ENCODE measurements at places on chromosomes 16 and 17.
A peak's percentile ranks its signal among the peaks of the same experiment; 100 is the strongest.

GRCh38 chr17:47989700-47990099, 18.8 kb downstream of the CDK5RAP3 start:
- DNase-seq, result no peak

- no peak for DNase-seq
Measured at GRCh38 chr17:2932946-2933345, 130.5 kb downstream of the OR1D5 start.

GRCh38 chr16:9670033-9670432, 512.2 kb downstream of the GRIN2A start:
- DNase-seq, result no peak

DNA sequence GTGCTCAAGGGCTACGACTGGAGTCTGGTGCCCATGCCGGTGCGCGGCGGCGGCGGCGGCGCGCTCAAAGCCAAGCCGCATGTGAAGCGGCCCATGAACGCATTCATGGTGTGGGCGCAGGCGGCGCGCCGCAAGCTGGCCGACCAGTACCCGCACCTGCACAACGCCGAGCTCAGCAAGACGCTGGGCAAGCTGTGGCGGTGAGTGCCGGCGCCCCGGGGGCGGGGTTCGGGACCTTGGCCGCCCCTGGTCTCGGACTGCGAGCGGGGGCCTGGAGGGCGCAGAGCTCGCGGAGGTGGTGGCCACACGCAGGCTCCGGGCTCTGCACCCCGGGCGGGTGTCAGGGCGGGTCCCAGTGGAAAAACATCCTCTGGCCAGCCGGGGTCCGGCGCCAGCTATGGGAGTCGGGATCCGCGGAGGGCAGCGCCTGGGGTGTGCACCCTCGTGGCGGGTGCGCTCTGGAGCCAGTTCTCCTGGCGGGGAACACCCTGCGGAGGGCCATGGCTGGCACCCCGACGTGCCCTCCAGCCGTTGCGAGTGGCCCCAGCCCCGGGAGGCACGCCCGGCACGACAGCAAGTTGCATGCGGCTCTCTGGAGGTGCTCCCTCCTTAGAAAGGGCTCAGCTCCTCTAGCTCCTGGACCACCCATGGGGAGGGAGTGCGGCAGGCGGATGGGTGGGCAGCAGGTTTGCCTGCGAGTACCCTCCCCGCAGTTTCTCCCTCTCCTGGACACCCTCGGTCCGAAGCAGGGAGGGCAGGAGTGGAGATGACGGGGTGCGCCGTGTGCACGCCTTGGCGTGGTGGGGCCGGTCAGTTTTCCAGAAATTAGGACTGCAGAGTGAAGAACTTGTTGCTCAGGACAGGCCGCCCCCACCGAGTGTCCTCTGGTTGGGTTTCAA, 824 bp downstream of the SOX8 start:
- DNase-seq, result no peak

GRCh38 chr16:85127379-85127723, 15.1 kb upstream of the CIBAR2 start:
- DNase-seq, result no peak

DNA sequence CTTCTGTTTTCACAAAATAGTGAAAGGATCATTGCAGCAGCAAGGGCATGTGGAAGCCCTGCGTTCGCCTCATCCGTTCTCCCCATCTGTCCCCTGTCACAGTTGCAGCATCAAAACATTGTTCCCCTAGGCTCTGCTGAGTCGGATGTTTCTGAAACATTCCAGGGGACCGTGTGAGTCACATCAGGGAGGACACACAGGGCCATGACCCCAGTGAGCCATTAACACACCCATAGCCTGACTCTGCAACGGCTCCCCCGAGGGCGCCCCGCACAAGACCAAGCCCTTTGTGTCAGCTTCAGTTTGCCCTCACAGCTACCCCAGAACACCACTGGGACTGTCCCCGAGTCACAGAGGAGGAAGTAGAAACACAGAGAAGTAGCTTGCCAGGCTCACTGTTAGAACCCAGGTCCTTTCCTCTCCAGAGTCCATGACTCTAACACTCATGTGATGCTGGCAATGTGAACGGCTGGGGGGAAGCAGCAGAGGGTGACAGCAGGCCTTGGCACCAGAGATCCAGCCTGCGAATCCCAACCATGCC, 63.3 kb upstream of the HSBP1 start:
- DNase-seq, result no peak

- DNase-seq, result no peak
Measured at GRCh38 chr17:14950686-14951085, 314.4 kb downstream of the PMP22 start.

- DNase-seq, result no peak
Measured at GRCh38 chr16:29232811-29233704, 173.5 kb downstream of the NPIPB11 start.

DNA sequence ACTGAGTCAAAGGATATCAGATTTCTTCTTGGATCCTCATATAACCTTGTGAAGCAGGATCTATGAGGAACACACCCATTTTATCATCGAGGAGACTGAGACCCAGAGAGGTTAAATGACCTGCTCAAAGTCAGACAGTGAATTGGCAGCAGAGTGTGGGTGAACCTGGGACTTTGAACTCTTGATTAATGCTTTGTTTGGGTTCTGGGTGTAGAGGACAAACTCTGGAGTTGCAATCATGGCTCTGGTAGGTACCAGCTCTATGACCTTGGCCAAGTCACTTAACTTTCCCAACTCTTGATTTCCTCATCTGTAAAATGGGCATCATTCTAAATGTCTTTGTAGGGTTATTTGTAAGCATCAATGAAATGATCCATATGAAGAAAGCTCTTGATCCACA, 166.4 kb downstream of the HAPSTR1 start:
- DNase-seq, result no peak

DNA sequence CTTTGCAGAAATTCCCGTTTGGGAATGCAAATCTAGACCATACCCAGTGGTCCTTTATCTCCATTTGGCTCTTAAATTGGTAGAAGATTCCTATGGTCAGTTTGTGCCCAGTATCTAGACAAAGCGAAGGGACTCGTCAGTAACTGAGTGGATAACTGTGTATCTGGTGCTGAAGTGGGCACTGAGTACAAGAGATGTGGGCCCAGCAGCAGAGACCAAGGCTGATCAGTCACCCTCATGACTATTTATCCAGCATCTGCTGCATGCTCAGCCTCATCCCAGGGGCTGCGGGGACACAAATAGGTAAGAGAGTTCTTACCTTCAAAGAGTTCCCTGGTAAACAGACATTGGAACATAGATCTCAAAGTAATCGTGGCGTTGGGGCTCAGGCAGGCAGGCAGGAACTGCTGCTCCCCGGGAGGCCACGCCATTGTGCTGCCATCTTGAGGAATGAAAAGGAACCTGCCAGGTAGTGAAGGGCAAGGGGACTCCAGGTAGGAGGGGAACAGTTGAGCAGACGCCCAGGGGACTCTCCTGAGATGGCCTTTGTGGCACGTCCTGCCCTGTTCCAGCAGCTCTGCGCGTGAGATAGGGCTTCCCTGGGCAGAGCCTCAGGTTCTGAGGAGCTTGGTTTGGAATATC, 10.3 kb downstream of the NT5M start:
- peak; percentile 67 for DNase-seq

- no peak for DNase-seq
Measured at GRCh38 chr17:57478478-57479250, 222.3 kb downstream of the MSI2 start.

GRCh38 chr17:10050597-10051101, 145.6 kb upstream of the RCVRN start:
- no peak for DNase-seq

GRCh38 chr17:36118477-36119353, 15.1 kb downstream of the CCL4 start:
- DNase-seq, result no peak

GRCh38 chr16:19240494-19240893, 45.0 kb upstream of the CLEC19A start:
- no peak for DNase-seq

GRCh38 chr16:81942007-81942601, 69.2 kb downstream of the SDR42E1 start:
- no peak for DNase-seq

GRCh38 chr16:4241928-4242283, at the start of gene SRL:
SRL (minus strand) TSS chr16:4242080; CDS start chr16:4242067, 13 bp downstream.
- no peak for DNase-seq

Data from activated T-cell treated with anti-CD3 and anti-CD28 coated beads for 4 hours (primary cell).